Omental fat pad (tissue), 4 donors: ENCODE measurements at places on chromosomes 5 and 9. TPM values are rescaled to one million over a fixed set of nuclear protein-coding genes. Genes with fewer than 3 reads are reported as not detected.

Gene CDKN2B-AS1
- total RNA-seq, result not detected

Gene GIN1
- 3.6 TPM for total RNA-seq

Gene ANKRD31
- total RNA-seq, result 0.37 TPM

Gene WDR38
- total RNA-seq, result 0.36 TPM

Gene CNTNAP3B
- total RNA-seq, result 23.7 TPM

Gene SPINK4
- not detected for total RNA-seq
